ENCODE measurements at places on chromosomes 2 and 18. TPM values are rescaled to one million over a fixed set of nuclear protein-coding genes. Genes with fewer than 3 reads are reported as not detected.

The CMPK2 gene
- total RNA-seq, result 4.3 TPM

The MDH1B gene
- total RNA-seq, result 0.13 TPM

The DYNAP gene
- total RNA-seq, result not detected

The LYG2 gene
- total RNA-seq, result not detected

The PLEKHM3 gene
- total RNA-seq, result 6.1 TPM

The ASXL3 gene
- total RNA-seq, result 0.12 TPM

The EGR4 gene
- not detected for total RNA-seq

The NOTO gene
- not detected for total RNA-seq

The MRO gene
- total RNA-seq, result 0.18 TPM

The CRYGD gene
- total RNA-seq, result not detected

The XIRP2 gene
- total RNA-seq, result 3,644 TPM

The PLGLB2 gene
- 0.81 TPM for total RNA-seq

The RNF125 gene
- total RNA-seq, result 3.3 TPM

The IL36A gene
- not detected for total RNA-seq

The RAX gene
- not detected for total RNA-seq

The PREB gene
- total RNA-seq, result 166 TPM

The SCN7A gene
- 16.5 TPM for total RNA-seq

The LOXL3 gene
- 1.3 TPM for total RNA-seq

The C2orf80 gene
- total RNA-seq, result not detected

The DNPEP gene
- 62.6 TPM for total RNA-seq

The AKAIN1 gene
- not detected for total RNA-seq

The CRYBA2 gene
- total RNA-seq, result not detected

The CDC42EP3 gene
- 55.3 TPM for total RNA-seq

The PLA2R1 gene
- total RNA-seq, result 1.0 TPM

The AAK1 gene
- total RNA-seq, result 30.0 TPM

The TXNDC2 gene
- not detected for total RNA-seq

The C2orf78 gene
- total RNA-seq, result 0.16 TPM

The SLC16A14 gene
- total RNA-seq, result 0.44 TPM

The DLX2 gene
- not detected for total RNA-seq

The LRRC30 gene
- total RNA-seq, result 3.9 TPM

The NT5DC4 gene
- total RNA-seq, result not detected

The WNT6 gene
- total RNA-seq, result 3.9 TPM

The PRSS56 gene
- 1.0 TPM for total RNA-seq

The EFHD1 gene
- 29.0 TPM for total RNA-seq

The EMILIN1 gene
- 6.8 TPM for total RNA-seq

The CPO gene
- total RNA-seq, result 0.68 TPM

The SALL3 gene
- not detected for total RNA-seq

The SERPINB4 gene
- total RNA-seq, result 0.13 TPM

The RAB27B gene
- 0.05 TPM for total RNA-seq

The NAT8 gene
- 0.31 TPM for total RNA-seq

The ABCB11 gene
- 0.12 TPM for total RNA-seq

The EDAR gene
- not detected for total RNA-seq

The HRH4 gene
- total RNA-seq, result not detected

The MAPK4 gene
- 1.8 TPM for total RNA-seq

The TRIM54 gene
- 219 TPM for total RNA-seq

The VWC2L gene
- not detected for total RNA-seq

The SPATA3 gene
- not detected for total RNA-seq

The NTSR2 gene
- total RNA-seq, result not detected

The OR6B2 gene
- not detected for total RNA-seq

The ELOA2 gene
- total RNA-seq, result 0.15 TPM

The NYAP2 gene
- 1.7 TPM for total RNA-seq
